ENCODE measurements at places on chromosomes 5 and 9.

- no peak for DNase-seq
Observed at GRCh38 chr5:125489146-125489545, 742.7 kb upstream of the ZNF608 start.

DNA sequence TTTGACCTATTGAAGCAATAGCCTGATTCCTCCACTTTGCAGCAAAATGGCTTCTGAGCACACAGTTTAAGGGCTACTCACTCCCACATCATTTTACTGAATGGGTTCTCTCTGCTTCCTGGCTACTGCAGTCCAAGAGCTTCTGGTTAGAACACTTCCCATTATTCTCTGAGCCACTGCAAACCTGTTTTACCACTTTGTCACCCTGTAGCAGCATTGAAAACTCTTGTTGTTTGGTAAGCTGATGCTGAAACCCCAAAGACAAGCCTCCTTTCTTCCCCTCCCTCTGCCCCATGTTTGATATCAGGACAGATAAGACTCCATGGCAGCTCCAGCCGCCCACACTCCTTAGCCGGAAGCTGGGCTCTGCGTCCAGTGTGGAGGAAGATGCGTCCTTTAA, 84.4 kb upstream of the RARS1 start:
- DNase-seq = no peak

GRCh38 chr5:54832045-54832444, 153.3 kb downstream of the ESM1 start:
- no peak for DNase-seq

DNA sequence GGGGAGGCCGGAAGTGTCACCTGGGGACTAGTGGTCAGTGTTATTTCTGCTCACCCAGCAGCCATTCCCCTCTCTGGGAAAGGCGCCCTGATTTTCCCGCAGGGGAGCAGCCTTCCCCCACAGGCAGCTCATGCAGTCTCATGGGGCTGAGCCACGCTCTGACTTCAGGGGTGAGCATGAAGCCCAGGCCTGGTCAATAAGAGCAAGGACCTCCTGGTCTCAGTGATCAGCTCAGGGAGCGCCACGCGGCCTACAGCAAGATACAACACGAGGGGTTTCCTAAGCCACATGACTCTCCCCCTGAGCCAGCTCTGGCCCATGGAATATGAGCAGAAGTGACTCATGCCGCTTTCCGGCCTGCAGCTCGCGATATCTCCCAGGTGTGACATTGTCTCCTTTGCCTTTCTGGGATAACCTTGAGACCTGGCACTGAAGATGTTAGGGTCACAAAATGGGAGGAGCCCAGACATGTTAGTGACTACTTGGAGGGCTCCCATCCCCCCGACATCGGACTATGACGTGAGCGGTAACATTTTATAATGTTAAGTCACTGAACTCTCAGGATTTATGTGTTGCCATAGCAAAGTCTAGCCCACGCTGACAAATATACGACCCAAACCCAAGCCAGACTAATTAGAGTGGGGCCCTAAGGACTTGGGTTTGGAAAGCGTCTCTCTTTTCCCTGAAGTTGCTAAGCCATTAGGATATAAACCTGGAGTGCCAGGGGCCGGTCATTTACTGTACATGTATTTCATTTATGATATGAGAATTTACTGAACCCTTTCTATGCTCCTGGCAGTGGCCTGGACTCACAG, 46.5 kb upstream of the GFPT2 start:
- DNase-seq = no peak

DNA sequence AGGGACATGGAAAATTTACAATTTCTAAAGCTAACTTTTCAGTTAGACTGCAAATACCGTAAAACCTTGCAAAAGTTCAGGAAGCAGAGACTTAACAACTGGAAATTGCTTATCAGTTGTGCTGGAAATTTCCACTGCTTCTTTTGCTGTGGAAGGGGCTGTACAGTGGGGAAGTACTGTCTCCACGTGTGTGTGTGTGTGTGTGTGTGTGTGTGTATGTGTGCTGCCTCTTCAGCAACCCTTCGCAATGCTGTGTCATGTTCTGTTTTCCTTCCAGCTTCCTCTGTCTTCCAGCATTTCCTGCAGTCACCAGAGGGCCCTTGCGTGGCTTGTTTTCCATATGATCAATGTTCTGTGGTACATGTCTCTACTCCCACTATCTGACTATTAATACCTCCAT, 87.5 kb upstream of the RANBP3L start:
- DNase-seq = no peak

All from activated CD4-positive, alpha-beta T cell treated with anti-CD3 and anti-CD28 coated beads, Interleukin-10, Interleukin-2, amounts not matched to agents 100 ng/mL and 50 ng/mL, durations not matched to agents 16 hours and 8 hours (primary cell).